ENCODE measurements at places on chromosomes 2 and 18.

- H3K36me3 ChIP-seq: no peaks in the 10 kb centered on the region
- H3K27ac ChIP-seq: no peak overlapping the region
- H3K4me3 ChIP-seq: no peak overlapping the region
- H3K4me1 ChIP-seq: peaks cover 5% of the 10 kb centered on the region
- no peaks in the 10 kb centered on the region for H3K27me3 ChIP-seq
Observed at GRCh38 chr2:10350761-10351160, 48.1 kb downstream of the HPCAL1 start.

DNA sequence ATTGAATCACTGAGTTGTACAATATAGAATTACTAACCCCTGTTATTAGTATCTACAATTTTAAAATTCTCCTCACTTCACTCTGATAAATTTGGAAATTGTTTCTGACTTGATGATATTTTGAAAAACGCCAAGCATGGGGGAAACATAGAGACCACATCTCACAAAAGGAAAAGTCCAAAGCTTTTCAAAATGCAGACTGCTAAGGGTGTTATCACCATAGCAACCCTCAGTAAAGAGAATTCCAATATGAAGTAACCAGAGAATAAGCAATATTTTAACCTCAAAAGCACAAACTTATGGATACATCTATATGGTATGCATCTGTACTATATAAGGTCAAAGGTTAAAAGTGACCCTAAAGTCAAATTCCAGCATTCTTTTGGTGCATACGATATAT is 22.7 kb downstream of the LRP2 start:
- H3K36me3 ChIP-seq: no peaks in the 10 kb centered on the region
- no peak overlapping the region for H3K27ac ChIP-seq
- no peaks in the 10 kb centered on the region for H3K27me3 ChIP-seq
- no peak for DNase-seq

GRCh38 chr2:30503007-30503694 is 56.1 kb downstream of the LCLAT1 start:
- H3K36me3 ChIP-seq: peaks cover 38% of the 10 kb centered on the region
- H3K4me3 ChIP-seq: no peak overlapping the region
- H3K4me1 ChIP-seq: peaks cover 18% of the 10 kb centered on the region
- DNase-seq: no peak

- H3K4me1 ChIP-seq: peaks cover 2% of the 10 kb centered on the region
- H3K36me3 ChIP-seq: peaks cover 12% of the 10 kb centered on the region
- no peak overlapping the region for H3K4me3 ChIP-seq
- no peak overlapping the region for H3K27ac ChIP-seq
- DNase-seq: no peak
- no peaks in the 10 kb centered on the region for H3K27me3 ChIP-seq
Observed at GRCh38 chr18:77017355-77017754, 115.2 kb downstream of the MBP start.

GRCh38 chr2:101596333-101596732 is 101.2 kb upstream of the MAP4K4 start:
- no peaks in the 10 kb centered on the region for H3K27me3 ChIP-seq
- no peak for DNase-seq
- no peak overlapping the region for H3K27ac ChIP-seq
- H3K4me3 ChIP-seq: no peak overlapping the region

GRCh38 chr2:168345601-168346000 is 98.2 kb upstream of the STK39 start:
- H3K4me3 ChIP-seq: no peak overlapping the region
- no peaks in the 10 kb centered on the region for H3K27me3 ChIP-seq
- no peak for DNase-seq
- no peak overlapping the region for H3K27ac ChIP-seq
- no peaks in the 10 kb centered on the region for H3K36me3 ChIP-seq
- H3K4me1 ChIP-seq: peaks cover 17% of the 10 kb centered on the region

DNA sequence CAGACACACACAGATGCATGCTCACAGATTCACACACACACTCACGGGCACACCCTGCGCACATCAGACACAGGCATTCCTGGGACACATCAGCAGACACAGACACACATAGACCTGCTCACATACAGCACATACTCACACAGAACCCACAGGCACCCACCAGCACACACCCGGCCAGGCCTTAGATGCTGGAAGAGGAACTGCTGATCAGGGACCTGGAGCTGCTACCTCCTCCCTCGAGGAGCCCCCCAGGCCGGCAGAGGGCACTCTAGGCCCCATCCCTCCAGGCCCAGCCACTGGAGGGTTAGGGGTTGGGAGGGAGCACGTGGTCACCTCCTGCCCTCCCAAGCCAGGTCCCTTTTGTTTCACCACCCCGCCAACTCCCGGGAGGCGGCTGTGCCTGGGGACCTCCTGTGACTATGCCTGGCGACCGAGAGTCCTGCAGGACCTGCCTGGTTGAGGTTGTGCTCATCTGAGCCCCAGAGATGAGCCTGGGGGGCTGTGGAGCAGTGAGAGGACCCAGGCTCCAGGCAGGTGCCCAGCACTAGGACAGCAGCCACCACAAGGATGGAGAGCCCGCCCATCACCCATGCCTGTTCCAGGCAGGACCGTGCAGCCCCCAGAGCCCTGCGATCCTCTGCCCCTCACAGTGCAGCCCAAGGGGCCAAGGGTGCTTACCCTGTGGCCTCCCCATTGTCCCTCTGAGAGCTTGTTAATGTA is 21.0 kb upstream of the PTMA start:
- H3K27me3 ChIP-seq: no peaks in the 10 kb centered on the region
- H3K4me3 ChIP-seq: peak overlapping the region; percentile 64
- peak; percentile 92 for DNase-seq
- peak overlapping the region; percentile 61 for H3K27ac ChIP-seq
- H3K36me3 ChIP-seq: no peaks in the 10 kb centered on the region

DNA sequence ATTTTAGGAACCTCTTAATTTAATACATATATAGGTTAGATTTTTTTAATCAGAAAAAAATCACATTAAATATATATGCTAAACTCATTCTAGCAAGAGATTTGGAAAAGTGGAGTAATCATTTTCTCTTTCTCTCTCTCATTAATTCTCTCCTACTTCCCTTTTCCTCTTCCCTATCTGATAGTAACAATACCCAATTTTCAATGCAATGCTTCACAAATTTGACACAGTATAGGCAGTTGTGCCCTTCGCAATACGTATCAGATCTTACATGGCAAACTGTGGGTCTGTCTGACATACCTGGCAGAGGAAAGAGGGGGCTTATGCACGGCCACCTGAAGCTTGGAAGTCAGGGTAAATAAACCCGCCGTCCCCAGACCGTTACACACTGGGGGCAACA is 444.3 kb downstream of the NBAS start:
- no peak overlapping the region for H3K27ac ChIP-seq
- H3K4me3 ChIP-seq: no peak overlapping the region
- no peak for DNase-seq
- peaks cover 25% of the 10 kb centered on the region for H3K36me3 ChIP-seq
- peaks cover 31% of the 10 kb centered on the region for H3K4me1 ChIP-seq

DNA sequence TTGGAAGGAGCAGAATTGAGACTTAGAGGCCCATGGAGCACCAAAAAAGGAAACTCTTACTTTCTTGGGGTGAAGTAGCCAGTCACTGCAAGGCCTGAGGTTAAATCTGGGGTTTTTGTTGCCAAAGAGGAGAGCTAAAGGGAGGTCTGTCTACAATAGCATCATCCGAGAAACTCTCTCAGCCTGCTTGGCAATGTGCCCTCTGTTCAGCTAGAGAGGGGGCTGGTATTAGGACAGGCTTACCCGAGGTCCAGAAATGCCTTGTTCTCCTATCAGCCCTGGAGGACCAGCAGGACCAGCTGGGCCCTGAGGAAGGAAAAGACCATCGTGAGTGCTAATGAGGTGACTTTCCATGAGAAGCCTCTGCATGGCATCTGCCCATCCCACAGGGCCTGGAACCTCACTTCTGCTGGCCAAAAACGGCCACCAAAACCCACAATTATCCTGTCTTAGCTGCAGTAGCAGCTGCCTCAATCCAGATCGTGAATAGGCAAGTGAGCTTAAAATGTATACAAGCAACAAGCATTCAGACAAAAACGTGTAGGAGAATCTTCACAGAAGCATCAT is 61.6 kb downstream of the COL6A3 start:
- no peak overlapping the region for H3K4me3 ChIP-seq
- DNase-seq: no peak
- peaks cover 31% of the 10 kb centered on the region for H3K4me1 ChIP-seq
- H3K27ac ChIP-seq: no peak overlapping the region
- peaks cover 5% of the 10 kb centered on the region for H3K27me3 ChIP-seq

- H3K27ac ChIP-seq: no peak overlapping the region
- no peaks in the 10 kb centered on the region for H3K4me1 ChIP-seq
- no peaks in the 10 kb centered on the region for H3K27me3 ChIP-seq
- no peaks in the 10 kb centered on the region for H3K36me3 ChIP-seq
- no peak overlapping the region for H3K4me3 ChIP-seq
Observed at GRCh38 chr18:65352186-65352585, 398.6 kb upstream of the CDH7 start.

GRCh38 chr2:88690591-88691338 is 708 bp upstream of the RPIA start:
- peak overlapping the region; percentile 96 for H3K27ac ChIP-seq
- DNase-seq: peak; percentile 33
- H3K27me3 ChIP-seq: peaks cover 25% of the 10 kb centered on the region
- peaks cover 27% of the 10 kb centered on the region for H3K4me1 ChIP-seq
- peak overlapping the region; percentile 93 for H3K4me3 ChIP-seq

DNA sequence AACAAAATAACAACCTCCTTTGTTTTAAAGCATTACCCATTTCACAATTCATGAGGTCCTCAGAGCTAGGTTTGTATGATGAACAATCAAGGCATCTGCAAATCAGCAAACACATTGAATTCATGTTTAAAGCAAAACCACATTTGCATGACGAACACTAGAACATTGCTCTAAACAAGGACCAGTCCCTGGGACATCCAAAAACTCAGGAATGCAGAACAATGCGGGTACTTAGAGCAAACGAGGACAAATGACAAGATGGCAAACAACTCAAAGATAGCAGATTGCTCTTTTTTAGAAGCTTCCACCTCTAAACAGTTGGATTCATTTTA is 45.7 kb upstream of the RALBP1 start:
- no peak overlapping the region for H3K4me3 ChIP-seq
- no peak for DNase-seq
- no peaks in the 10 kb centered on the region for H3K27me3 ChIP-seq
- H3K4me1 ChIP-seq: peaks cover 12% of the 10 kb centered on the region

- DNase-seq: no peak
- peak overlapping the region; percentile 84 for H3K27ac ChIP-seq
- H3K36me3 ChIP-seq: no peaks in the 10 kb centered on the region
- no peak overlapping the region for H3K4me3 ChIP-seq
- no peaks in the 10 kb centered on the region for H3K27me3 ChIP-seq
Observed at GRCh38 chr18:36634573-36635216, 194.1 kb downstream of the TPGS2 start.

- H3K4me3 ChIP-seq: no peak overlapping the region
- no peaks in the 10 kb centered on the region for H3K36me3 ChIP-seq
- no peaks in the 10 kb centered on the region for H3K27me3 ChIP-seq
- H3K4me1 ChIP-seq: no peaks in the 10 kb centered on the region
Observed at GRCh38 chr2:49248506-49248905, 94.2 kb upstream of the FSHR start.

DNA sequence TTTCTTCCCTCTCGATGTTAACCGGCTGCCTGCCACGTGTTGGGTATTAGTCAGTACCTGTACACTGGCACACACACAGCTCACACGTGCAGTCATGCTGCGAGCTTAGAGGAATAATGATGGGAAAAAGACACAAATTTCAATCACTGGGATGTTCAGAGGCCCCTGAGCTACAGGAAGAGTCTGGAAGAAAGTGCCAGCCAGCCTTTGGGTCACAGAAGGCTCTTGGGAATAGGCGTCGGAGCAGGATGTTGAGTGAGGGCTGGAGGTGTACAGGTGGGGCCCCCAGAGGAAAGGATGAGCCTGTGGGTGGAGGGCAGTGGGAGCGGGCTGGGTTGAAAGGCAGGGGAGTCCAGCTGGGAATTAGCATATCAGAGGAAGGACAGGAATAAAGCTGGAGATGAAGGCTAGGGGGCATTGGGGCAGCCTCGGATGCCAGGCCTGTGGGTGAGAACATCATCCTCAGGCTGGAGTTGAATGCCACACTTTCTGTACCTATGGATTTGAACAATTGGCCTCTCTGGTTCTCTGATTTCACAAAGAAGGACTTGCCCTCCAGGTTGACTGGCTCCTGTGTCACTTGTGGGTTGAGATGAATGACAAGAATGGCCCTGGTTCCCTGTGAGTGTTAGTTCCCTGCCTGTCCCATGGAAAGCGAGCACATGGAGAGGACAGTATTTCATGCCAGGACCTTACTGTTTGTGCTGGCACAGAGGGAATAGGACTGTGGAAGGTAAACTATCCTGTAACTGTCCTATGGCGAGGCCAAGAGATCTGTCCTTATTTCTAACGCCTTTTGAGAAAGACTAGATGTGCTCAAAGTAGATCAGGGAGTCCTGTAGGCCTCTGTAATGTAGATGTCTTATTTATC is 40.6 kb downstream of the GREB1 start:
- H3K4me3 ChIP-seq: no peak overlapping the region
- H3K4me1 ChIP-seq: peaks cover 43% of the 10 kb centered on the region
- no peaks in the 10 kb centered on the region for H3K27me3 ChIP-seq
- no peak overlapping the region for H3K27ac ChIP-seq

All from WTC11 (cell line).